LNCaP clone FGC (cell line): ENCODE measurements at places on chromosomes 4 and X.

DNA sequence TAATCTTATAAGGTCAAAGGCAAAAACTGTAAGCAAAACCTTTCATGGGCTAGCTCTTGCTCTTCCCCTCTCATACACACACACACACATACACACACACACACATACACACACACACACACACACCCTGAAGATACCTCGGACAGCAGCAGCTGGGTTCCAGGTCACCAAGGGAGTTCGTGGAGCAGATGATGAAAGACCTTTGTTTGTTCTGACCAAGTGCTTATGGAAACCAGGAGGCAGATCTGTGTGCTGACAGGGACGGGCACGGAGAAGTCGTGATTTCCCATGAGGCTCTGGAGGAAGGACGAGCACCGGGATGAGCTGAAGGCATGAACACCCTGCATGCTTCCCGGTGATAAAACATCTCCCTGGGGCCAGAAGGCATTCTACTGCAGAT is 35.4 kb upstream of the CRMP1 start:
- DNase-seq = no peak

GRCh38 chr4:101155368-101155767 is 192.0 kb downstream of the PPP3CA start:
- no peak for DNase-seq

GRCh38 chr4:76208005-76208765 is 5.4 kb downstream of the SCARB2 start:
- DNase-seq = no peak

DNA sequence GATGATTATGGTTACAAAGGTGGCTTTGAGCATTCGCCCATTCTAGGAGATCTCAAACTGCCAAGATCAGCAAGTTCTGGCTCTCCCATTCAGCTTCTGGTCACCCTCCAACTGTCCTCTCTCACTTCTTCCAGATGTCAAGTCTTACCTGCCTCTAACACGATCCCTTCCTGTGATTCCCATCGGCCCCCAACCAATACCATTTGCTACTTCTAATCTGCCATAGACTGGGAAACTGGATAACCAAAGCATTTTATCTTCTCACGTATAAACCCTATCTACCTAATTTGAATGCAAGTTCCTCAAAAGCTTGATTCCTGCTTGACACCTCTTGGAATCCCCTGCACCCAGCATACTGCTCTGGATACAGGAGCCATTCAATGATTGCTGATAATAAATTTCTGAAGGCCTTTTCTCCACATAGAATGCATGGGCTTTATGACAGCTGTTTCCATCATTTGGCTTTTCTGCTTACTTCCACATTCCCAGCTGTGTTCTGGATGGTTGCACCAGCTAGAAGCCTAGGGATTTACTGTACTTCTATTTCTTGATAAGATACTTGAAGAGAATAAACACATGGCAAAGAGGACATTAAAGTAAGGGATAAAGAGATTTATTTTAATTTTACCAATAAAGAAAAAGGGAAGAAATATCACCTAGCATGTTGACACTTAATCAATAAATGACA is 9.6 kb downstream of the GPC4 start:
- DNase-seq = no peak

- no peak for DNase-seq
Observed at GRCh38 chrX:4043951-4044350, 330.5 kb upstream of the PRKX start.

- no peak for DNase-seq
Observed at GRCh38 chr4:2354760-2355159, 63.7 kb downstream of the ZFYVE28 start.

DNA sequence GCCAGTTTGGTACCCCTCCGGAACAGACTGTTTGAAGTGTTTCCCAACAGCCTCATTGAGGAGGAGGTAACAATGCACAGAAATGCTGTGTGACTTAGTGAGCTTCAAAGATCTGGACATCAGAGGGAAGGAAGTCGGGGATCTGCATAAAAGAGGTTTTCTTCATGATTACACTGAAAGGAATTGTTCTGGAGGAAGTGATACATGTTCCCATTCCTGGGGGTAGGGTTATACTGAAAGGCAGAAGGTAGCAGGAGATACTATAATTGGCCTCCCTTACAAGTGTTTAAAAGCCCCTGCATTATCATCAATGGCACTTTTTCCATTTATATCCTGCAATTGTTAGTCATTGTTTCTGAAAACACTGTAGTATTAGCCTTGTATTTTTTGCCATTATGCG is 94.0 kb upstream of the DKK2 start:
- no peak for DNase-seq

DNA sequence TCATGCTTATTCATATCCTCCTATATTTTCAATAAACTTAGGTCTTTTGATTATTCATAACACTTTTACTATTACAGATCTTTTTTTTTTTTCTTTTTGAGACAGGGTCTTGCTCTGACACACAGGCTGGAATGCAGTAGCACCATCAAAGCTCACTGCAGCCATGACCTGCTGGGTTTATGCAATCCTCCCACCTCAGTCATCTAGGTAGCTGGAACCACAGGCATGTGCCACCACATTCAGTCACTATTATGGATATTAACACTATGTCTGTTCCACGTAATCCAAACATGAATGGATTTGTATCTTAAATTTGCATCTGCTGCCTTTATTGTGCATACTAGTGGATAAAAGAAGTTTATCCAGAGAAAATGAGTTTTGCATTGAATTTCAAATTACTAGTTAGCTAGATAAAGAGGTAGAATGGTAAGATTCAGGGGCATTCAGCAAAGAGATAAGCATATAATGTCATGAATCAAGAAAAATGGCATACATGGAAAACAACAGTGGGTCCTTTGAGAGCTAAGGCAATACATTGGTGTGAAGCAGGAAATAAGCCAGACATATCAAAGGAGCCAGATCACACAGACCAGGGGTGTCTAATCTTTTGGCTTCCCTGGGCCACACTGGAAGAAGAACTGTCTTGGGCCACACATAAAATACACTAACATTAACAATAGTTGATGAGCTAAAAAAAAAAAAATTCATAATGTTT is 13.9 kb downstream of the ANAPC10 start:
- no peak for DNase-seq

- DNase-seq = no peak
Observed at GRCh38 chrX:14352511-14352910, 176.8 kb upstream of the GLRA2 start.

- no peak for DNase-seq
Observed at GRCh38 chr4:76016393-76016792, 6.9 kb downstream of the CXCL10 start.
